ENCODE measurements at places on chromosomes 1 and 21. TPM values are rescaled to one million over a fixed set of nuclear protein-coding genes. Genes with fewer than 3 reads are reported as not detected.

GRCh38 chr1:213666922-213667321 is 320.9 kb upstream of the PROX1 start:
- no peak for DNase-seq

DNA sequence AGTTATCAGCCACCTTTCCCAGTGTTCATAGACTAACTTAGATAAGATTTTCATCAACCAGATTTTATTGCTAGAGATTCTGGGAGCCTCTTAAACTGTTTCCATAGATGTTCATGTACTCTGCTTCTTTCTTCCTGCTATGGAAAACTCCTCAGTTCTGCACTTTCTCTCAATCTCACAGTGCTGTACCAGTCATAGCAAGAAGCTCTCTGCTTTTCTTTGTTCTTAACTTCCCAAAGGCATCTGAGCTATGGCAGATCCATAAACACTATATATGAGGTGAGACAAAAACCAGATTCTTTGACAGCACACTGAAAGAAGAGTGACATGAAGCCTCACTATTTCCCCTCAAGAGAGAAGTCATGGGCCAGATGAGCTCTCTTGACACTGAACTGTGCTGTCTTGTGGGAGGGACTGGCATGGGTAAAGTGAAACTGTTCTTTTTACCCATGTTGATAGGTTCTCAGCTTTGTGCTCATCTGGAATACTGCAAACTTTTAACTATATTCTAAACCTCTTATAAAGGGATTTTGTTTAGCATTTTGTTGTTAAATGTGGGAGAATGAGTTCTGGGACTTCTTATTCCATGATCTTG is 64.2 kb upstream of the LYPLAL1 start:
- DNase-seq, result no peak

- DNase-seq, result no peak
Observed at GRCh38 chr1:194473766-194474165, 1287.4 kb upstream of the B3GALT2 start.

GRCh38 chr1:210251680-210252490 is 19.3 kb downstream of the SERTAD4 start:
- DNase-seq, result no peak

- no peak for DNase-seq
Observed at GRCh38 chr1:207039380-207040180, 7.0 kb upstream of the C1orf116 start.

GRCh38 chr21:44555200-44555875 is 3.3 kb downstream of the KRTAP10-3 start:
- DNase-seq, result no peak

DNA sequence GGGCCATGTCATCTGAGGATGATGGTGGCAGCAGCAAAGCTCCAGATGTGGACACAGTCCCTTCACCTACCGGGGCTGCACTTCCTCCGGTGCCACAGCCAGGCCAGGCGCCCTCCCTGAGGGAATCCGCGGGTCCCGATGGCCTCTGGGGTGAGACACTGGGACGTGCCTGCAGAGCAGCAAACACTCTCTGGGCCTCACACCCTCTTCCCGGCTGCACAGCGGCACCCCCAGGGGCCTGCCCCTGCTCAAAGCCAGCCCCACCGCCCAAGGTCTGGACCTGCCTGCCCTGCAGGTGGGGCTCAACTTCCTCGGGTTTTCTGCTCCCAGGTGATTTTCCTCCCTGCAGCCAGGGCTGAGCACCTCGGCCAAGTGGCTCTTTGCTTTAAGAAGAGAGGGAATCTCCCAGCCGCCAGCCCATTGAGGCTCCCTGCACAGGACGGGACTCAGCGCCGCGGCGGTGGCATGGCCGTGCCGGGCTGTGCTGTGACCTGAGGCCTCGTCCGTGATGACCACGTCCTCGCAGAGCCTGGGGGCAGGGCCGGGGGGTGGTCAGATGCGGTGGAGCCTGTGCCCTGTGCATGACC is 21.3 kb upstream of the COL18A1 start:
- DNase-seq, result no peak

GRCh38 chr1:102032534-102032933 is 35.8 kb upstream of the OLFM3 start:
- no peak for DNase-seq

- no peak for DNase-seq
Observed at GRCh38 chr1:196678510-196678884, 26.7 kb downstream of the CFH start.

GRCh38 chr1:3695326-3696217 is 43.3 kb downstream of the TP73 start:
- no peak for DNase-seq

- no peak for DNase-seq
Observed at GRCh38 chr1:2194319-2194897, at the start of gene FAAP20. FAAP20 (minus strand) TSS chr1:2194772; CDS start chr1:2194749, 23 bp downstream.

- DNase-seq, result no peak
Observed at GRCh38 chr1:159600894-159601293, 13.3 kb downstream of the APCS start.

DNA sequence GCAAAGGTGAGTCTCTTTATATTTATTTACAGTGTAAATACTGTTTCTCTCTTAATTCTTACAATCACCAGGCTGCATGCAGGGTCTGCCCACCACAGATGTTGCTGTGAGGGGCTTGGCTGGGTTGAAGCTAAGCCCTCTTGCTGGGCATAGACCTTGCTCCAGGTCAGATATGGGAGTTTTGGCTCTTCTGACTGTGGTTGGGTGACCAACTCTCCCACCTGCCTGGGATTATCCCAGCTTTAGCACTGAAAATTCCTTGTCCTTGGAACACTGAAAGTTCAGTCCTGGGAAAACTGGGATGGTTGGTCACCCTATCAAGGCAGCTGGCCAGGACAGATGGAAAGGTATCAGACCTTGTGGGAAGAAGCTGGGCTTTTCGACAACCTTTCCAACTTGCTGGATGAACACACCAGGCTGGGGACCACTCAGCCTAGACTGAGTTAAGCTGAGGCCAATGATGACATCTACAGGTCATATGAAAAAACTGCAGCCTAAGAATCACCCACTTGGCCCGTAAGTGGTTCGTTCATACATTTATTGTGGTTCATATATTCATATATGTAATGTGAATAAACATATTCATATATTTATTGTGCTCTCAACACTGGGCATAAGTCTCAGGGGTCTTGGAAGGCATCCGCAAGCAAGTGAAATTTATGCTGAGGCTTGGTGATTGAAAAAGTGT is 26.6 kb upstream of the HPDL start:
- DNase-seq, result no peak

DNA sequence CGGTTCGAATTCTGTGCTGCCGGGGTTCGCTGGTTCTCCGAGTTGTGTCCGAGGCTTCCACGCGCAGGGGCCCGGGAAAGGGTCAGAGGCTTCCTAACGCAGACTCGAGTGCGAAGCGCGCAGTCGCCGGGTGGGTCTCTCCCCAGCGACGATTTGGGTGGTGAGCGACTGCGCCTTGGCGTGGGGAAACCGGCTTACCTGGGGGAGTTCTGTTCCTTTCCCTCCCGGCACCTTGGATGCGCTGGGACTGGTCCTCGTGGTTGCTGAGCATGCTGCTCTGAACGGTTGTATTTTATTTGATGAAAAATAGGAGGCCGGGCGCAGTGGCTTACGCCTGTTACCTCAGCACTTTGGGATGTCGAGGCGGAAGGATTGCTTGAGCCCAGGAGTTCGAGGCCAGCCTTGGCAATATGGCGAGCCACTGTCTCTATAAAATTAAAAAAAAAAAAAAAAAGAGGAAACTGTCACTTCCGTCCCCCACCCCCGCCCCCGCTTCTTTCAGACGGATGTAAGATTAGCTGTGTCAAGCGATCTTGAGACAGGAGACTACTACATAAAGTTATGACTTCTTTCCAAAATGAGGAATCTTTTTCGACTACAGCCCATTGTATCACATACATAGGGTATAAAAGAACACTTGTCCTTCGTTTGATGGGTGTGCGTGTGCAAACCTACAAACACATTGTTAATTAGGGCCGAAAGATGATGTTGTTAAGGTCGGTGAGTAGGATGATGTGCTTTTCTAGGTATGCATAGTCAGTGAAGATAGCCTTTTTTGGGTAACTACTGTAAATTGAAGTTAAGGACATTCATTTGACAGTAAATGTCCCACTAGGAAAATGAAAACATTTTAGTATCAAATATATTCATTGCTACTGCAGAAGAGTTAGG is at the start of gene CCDC18:
Gene CCDC18 (plus strand): TSS at position 2 of the 891 bp plus-strand sequence. CDS start 2,638 bp downstream, outside the sequence.
- no peak for DNase-seq

GRCh38 chr1:201074018-201074417 is 38.2 kb downstream of the CACNA1S start:
- no peak for DNase-seq

GRCh38 chr1:2202843-2203601 is 8.4 kb upstream of the FAAP20 start:
- no peak for DNase-seq

DNA sequence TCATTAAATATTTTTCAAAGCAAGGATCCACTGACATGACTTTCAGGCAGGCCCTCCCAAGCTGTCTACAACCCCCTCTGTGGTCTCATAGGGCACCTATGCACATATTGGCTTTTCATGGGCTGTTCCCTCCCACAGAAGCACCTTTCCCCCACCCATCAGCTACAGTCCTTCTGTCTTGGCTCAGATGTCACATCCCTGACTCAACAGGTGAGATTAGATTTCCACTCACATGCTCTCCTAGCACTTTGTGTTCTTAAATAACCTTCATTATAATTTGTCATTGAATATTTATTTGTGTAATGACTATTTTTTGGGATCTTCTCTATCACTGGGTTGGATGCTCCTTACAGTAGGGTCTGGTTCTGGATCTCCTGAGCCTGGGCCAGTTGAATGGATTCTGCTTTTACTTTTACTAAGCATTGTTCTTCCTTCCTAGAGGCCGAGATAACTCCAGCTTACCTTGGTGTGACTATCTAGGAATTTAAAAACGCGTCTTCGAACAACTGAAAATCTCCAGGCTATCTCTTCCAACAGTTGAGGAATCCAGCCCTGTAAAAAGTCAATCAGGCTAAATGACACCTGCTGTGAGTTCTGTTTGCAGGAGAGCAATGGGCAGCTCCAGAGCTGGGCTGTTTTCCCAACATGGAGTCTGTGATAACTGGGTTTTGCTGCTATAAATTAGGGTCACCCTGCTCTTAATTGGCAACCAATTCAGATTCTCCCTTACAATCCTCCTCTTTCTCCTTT is 16.2 kb downstream of the ROR1 start:
- no peak for DNase-seq

- DNase-seq, result peak; percentile 19
Observed at GRCh38 chr1:50929376-50929958, 30.6 kb downstream of the FAF1 start.

DNA sequence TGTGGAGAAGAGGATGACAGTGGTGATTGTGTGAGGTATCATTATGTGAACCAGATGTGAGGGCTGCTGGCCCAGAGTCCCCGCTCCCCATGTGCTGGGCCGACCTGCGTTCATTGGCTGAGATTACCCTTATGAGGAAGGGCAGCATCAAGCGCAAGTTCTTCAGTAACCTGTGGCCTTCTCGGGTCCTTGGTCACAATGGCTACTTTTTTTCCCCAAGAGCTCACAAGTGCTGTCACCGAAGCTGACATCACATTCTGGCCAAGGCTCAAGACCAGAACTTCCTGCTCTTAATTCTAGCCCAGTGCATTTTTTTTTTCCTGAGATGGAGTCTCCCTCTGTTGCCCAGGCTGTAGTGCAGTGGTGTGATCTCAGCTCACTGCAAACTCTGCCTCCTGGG is 262.9 kb downstream of the RHOU start:
- DNase-seq, result no peak

- DNase-seq, result no peak
Observed at GRCh38 chr1:51491166-51491981, 27.7 kb downstream of the EPS15 start.

LCE2A gene
- not detected for total RNA-seq

TAS1R1 gene
- total RNA-seq, result not detected

GBP4 gene
- 0.35 TPM for total RNA-seq

TFB2M gene
- total RNA-seq, result 15.5 TPM

OR2T2 gene
- total RNA-seq, result not detected

BRINP2 gene
- 0.14 TPM for total RNA-seq

ASTN1 gene
- 0.23 TPM for total RNA-seq
